Stomach (tissue), 19 donors: ENCODE measurements at places on chromosomes 2 and 18. TPM values are rescaled to one million over a fixed set of nuclear protein-coding genes. Genes with fewer than 3 reads are reported as not detected.

- no peak for DNase-seq
These were observed 56.2 kb downstream of the POLR1A start for GRCh38 chr2:86049529-86049928.

DNA sequence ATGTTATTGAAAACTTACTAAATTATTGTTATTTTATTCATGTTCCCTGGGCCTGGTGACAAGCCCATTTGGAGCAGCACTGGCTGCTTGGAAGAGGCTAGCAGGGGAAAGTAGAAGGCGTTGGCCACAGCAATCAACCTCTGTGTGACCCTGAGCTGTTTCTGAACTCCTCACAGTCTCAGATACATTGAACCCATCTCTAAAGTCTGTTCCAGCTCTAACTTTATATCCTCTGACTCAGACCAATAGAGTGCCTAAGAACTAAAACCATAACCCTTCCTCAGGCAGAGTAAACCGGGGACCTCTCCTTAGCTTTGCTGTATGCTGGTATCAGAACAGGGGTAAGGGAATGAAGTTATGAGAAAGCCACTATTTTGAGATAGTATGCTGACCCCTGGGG is 96.4 kb upstream of the NOL4 start:
- no peak for DNase-seq

The CD8A gene
- total RNA-seq = not detected

GRCh38 chr2:236001854-236002253 is 166.3 kb downstream of the GBX2 start:
- DNase-seq = no peak

DNA sequence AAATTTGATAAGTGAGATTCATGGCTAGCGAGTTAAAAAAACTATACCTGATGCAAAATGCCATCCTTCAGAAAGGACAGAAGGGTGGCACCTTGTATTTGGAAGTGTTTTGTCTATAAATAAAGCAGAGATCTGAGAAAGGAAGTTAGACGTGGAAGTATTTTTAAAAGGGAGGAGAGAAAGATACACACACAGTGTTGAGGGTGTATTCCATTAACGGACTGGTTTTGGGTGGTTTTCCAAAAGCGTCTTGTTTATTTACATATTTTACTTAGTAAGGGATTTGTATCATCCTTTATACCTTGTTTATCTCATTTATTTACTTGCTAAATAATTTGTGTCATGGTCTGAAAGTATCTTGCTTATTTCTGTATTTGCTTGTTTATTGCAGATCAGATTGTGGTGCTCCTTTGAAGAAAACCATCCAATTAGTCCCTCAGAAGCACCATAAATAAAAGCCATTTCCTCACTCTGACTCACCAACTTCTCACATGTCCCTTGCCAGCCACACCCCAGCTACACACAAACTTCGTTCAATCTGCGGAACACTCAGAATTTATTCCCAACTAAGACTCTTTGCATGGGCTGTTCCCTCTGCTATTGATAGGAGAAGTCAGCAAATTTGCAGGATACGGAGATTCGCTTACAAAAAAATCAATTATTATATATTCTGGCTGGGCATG is 90.8 kb downstream of the FAM124B start:
- no peak for DNase-seq
